ENCODE measurements at places on chromosomes 4 and X.

- peak; percentile 22 for DNase-seq
Measured at GRCh38 chr4:72991873-72992272, 77.6 kb downstream of the COX18 start.

DNA sequence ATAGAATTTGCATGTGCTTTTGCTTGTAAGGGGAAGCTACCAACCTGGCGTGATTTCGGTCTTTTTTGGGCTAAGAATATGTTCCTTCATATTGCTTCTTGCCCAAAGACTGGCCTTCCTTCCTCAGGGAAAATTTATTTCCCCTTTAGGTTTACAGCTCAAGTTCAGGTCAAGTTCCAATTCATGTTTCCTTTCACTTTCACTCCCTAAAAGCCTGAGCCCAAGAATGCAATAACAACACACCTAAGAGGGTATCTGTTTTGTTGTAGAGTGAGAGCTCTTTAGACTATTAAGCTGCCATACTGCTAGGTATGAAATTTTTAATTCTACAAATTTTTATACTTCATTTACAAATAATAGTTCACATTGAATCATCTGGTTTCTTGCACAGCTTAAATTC is 299.6 kb downstream of the TLL1 start:
- DNase-seq: no peak

- DNase-seq: no peak
Measured at GRCh38 chr4:119672938-119673337, 44.3 kb upstream of the PDE5A start.

DNA sequence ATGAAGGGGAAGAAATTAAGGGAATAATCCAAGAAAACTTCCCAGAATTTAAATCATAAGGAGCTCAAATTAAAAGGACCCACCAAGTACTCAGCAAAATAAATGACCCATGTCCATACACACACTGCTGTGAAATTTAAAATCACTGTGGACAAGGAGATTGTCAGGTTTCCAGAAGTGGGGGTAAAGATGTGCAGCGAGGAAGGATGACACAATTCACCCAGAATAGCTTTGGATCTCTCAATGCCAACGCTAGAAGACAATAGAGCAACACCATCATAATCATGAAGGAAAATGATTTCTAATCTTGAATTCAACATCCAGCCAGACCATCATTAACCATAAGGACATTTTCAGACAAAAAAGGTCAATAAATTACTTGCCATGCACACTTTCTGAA is 65.7 kb downstream of the CASK start:
- no peak for DNase-seq

DNA sequence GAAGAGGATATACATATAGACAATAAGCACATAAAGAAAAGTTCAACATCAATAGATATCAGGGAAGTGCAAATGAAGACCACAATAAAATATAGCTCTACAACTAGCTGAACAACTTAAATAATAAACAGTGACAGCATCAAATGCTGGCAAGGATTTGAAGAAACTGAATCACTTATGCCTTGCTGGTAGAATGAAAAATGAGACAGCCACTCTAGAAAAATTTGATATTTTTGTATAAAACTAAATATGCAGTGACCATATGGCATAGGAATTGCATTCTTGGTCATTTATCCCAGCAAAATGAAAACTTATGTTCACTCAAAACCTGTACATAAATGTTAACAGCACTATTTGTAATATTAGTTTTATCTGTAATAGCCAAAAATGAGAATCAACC is 1102.0 kb downstream of the C4orf33 start:
- no peak for DNase-seq

Data from H4 (cell line).